Bronchus fibroblast of lung (primary cell): ENCODE measurements at places on chromosomes 6 and 20. TPM values are rescaled to one million over a fixed set of nuclear protein-coding genes. Genes with fewer than 3 reads are reported as not detected.

TTI1 gene
- total RNA-seq = 20.1 and 20.7 TPM in 2 replicates

DDO gene
- 0.17 and 0.74 TPM in 2 replicates for total RNA-seq

FARS2 gene
- 16.3 and 17.2 TPM in 2 replicates for total RNA-seq

TSPYL1 gene
- 45.3 and 53.6 TPM in 2 replicates for total RNA-seq

MAK gene
- 0.15 TPM in 1 of 2 replicates, not detected in the other for total RNA-seq

SLC12A5 gene
- total RNA-seq = not detected in 2 replicates

EPPIN gene
- total RNA-seq = not detected in 2 replicates

SLC32A1 gene
- not detected in 2 replicates for total RNA-seq

NOX3 gene
- not detected in 2 replicates for total RNA-seq

SIGLEC1 gene
- not detected in 2 replicates for total RNA-seq

SLC22A2 gene
- not detected in 2 replicates for total RNA-seq

PRRT1 gene
- total RNA-seq = 0.15 and 0.17 TPM in 2 replicates

JPH2 gene
- total RNA-seq = under 0.01 TPM in 2 replicates

SYCP2L gene
- total RNA-seq = under 0.01 and 0.30 TPM in 2 replicates

RFX6 gene
- not detected in 2 replicates for total RNA-seq

PCSK2 gene
- total RNA-seq = not detected in 2 replicates

CCN6 gene
- total RNA-seq = under 0.01 TPM in 1 of 2 replicates, not detected in the other

SOBP gene
- total RNA-seq = 1.5 and 1.8 TPM in 2 replicates

FOXS1 gene
- total RNA-seq = not detected in 2 replicates

E2F1 gene
- 16.8 and 19.5 TPM in 2 replicates for total RNA-seq

UBD gene
- not detected in 2 replicates for total RNA-seq

GMEB2 gene
- 9.2 and 10.9 TPM in 2 replicates for total RNA-seq

C20orf202 gene
- total RNA-seq = not detected in 2 replicates

IMPG1 gene
- total RNA-seq = 0.30 TPM in 1 of 2 replicates, not detected in the other

PPIL6 gene
- 1.5 and 2.4 TPM in 2 replicates for total RNA-seq

DNAH8 gene
- not detected in 2 replicates for total RNA-seq

BPIFB3 gene
- not detected in 2 replicates for total RNA-seq

LHFPL5 gene
- not detected in 2 replicates for total RNA-seq

NEURL2 gene
- 3.4 and 3.7 TPM in 2 replicates for total RNA-seq

SRMS gene
- not detected in 2 replicates for total RNA-seq

GCNT2 gene
- 0.15 and 0.17 TPM in 2 replicates for total RNA-seq

PPP1R10 gene
- total RNA-seq = 19.8 and 24.0 TPM in 2 replicates

CLIC5 gene
- not detected in 2 replicates for total RNA-seq

GGTLC1 gene
- total RNA-seq = not detected in 2 replicates

INSM1 gene
- total RNA-seq = not detected in 2 replicates

FAM83D gene
- 39.5 and 40.1 TPM in 2 replicates for total RNA-seq

CCM2L gene
- not detected in 2 replicates for total RNA-seq

NINL gene
- total RNA-seq = 5.8 and 6.9 TPM in 2 replicates

FAM184A gene
- 0.17 and 0.45 TPM in 2 replicates for total RNA-seq

ABHD16A gene
- 23.5 and 25.1 TPM in 2 replicates for total RNA-seq

SEMG1 gene
- not detected in 2 replicates for total RNA-seq

FOXF2 gene
- total RNA-seq = 16.4 and 23.2 TPM in 2 replicates

OXT gene
- not detected in 2 replicates for total RNA-seq

NT5DC1 gene
- total RNA-seq = 13.7 and 16.8 TPM in 2 replicates

FRS3 gene
- total RNA-seq = 3.3 and 3.4 TPM in 2 replicates

PTCRA gene
- not detected in 2 replicates for total RNA-seq

AGER gene
- total RNA-seq = 1.0 and 1.3 TPM in 2 replicates

WASF1 gene
- 10.1 and 12.4 TPM in 2 replicates for total RNA-seq

AKIRIN2 gene
- 18.5 and 23.2 TPM in 2 replicates for total RNA-seq

SMPDL3A gene
- 4.2 and 5.0 TPM in 2 replicates for total RNA-seq

TRIM26 gene
- 26.0 and 29.6 TPM in 2 replicates for total RNA-seq

SNRPB2 gene
- total RNA-seq = 42.1 and 47.2 TPM in 2 replicates

RGS17 gene
- total RNA-seq = 7.0 and 8.2 TPM in 2 replicates

SYTL3 gene
- total RNA-seq = 0.84 and 1.6 TPM in 2 replicates

RNF5 gene
- 74.6 and 80.7 TPM in 2 replicates for total RNA-seq

PERP gene
- 33.6 and 38.5 TPM in 2 replicates for total RNA-seq
